ENCODE measurements at places on chromosomes 7 and 10.

DNA sequence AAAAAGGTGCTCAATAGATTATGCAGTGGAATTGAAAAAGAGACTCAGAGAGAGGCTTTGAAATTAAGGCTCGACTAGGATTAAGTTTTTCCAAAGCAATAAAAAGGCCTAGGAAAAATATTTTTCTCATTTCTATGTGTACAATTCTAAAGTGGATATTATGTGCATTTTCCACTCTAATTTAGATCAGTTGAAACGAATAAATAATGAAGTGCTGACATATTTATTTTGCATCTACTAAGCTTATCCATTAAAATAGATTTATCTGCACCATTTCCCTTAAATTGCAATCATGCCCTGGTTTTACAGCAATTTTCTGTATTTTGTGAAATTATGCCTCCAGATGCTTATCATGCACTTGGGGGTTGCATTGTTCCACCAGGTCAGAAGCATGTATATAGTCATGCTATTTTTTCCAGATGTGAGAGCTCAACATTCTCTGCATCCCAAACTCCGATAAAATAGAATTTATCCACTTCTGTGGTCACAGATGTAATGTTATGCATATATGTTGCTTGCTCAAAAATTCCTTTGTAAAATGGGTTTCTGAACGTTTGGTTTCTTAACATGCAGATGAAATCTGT is 18.3 kb downstream of the FIGNL1 start:
- DNase-seq: no peak

DNA sequence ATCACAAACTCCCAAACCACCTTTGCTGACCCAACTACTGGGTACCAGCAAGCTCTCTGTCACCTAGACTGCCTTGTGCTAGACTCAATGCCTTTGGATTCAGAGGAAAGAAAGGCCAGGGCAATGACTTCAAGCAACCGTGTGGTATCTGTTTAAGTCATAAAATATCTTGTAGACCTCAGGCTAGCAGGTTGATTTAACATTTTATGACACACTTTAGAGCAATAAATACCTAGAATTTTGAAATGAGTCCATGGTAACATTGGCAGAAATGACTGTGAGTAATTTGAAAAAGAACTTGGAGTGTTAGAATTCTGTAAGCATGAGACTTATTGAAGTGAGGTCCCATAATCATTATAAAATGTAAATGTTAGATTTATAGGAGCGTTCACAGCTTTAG is 87.2 kb downstream of the TWIST1 start:
- no peak for DNase-seq

GRCh38 chr10:78042058-78042751 is 8.5 kb downstream of the RPS24 start:
- no peak for DNase-seq

- no peak for DNase-seq
These were observed 58.4 kb downstream of the NEURL1 start for GRCh38 chr10:103551619-103552602.

DNA sequence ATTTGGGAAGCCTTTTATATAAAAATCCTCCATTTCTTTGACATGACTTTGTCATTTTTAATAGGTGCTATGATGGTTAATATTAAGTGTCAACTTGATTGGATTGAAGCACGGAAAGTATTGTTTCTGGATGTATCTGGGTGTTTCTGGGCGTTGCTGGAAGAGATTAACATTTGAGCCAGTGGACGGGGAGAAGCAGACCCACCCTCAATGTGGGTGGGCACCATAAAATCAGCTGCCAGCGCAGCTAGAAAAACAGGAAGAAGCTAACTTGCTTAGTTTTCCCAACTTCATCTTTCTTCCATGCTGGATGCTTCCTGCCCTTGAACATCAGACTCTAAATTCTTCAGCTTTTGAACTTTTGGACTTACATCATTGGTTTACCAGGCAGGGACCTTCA is 1003.0 kb downstream of the SORCS3 start:
- no peak for DNase-seq

- DNase-seq: no peak
These were observed 137.7 kb downstream of the CNOT4 start for GRCh38 chr7:135372222-135372621.

- no peak for DNase-seq
These were observed 76.1 kb downstream of the ADD3 start for GRCh38 chr10:110083884-110084283.

DNA sequence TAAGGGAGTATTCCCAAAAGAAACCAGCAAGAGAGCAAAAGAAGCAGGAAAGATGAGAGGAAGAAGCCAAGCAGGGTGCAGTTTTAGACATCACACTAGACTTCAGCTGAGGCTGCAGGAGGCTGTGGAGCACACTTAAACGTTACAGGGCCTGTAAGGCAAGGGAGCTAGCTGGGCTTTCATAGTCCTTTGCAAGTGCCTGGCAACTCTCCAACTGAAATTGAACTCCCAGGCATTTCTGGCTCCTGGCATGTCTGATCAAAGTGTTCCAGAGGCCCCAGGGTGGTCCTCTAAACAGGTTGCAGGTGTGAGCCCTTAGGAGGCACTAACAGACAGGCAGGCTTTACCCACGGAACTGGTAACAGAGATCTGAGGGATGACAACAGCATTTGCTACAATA is 750.2 kb downstream of the XPNPEP1 start:
- no peak for DNase-seq

- no peak for DNase-seq
These were observed 81.3 kb upstream of the DKK1 start for GRCh38 chr10:52232561-52233350.

- no peak for DNase-seq
These were observed 89.2 kb upstream of the BTBD16 start for GRCh38 chr10:122181876-122182275.

GRCh38 chr10:46312953-46313352 is 26.2 kb downstream of the ANTXRL start:
- DNase-seq: no peak

DNA sequence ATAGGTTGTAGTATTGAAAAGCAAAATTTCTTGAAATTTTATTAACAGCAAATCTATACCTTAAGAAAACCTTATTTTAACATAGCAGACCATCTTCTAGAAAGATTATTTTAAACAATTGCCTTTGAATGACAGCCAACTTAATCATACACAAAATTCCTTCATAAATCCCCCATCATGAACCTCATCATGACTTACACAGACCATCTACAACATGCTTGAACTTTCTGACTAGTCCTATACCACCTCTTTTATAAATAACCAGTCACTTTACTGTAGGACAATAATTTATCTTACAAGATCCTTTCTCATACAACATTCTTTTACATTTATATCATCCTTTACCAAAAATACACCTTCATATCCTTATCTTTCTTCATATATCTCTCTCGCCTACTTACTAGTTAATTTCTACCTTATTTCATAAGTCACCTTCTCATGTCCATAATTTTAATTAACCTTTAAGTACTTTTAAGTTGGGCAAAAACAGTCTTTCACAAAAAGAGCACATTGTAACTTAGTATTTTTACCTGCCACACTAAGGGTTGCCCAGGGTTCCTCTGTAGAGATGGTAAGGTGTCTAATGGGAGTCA is 16.6 kb upstream of the PTN start:
- DNase-seq: no peak

GRCh38 chr10:131777921-131778320 is 122.9 kb upstream of the PPP2R2D start:
- no peak for DNase-seq

GRCh38 chr7:92478095-92478494 is 349 bp upstream of the ERVW-1 start:
- no peak for DNase-seq

GRCh38 chr7:20513897-20514296 is 101.6 kb upstream of the ABCB5 start:
- no peak for DNase-seq

DNA sequence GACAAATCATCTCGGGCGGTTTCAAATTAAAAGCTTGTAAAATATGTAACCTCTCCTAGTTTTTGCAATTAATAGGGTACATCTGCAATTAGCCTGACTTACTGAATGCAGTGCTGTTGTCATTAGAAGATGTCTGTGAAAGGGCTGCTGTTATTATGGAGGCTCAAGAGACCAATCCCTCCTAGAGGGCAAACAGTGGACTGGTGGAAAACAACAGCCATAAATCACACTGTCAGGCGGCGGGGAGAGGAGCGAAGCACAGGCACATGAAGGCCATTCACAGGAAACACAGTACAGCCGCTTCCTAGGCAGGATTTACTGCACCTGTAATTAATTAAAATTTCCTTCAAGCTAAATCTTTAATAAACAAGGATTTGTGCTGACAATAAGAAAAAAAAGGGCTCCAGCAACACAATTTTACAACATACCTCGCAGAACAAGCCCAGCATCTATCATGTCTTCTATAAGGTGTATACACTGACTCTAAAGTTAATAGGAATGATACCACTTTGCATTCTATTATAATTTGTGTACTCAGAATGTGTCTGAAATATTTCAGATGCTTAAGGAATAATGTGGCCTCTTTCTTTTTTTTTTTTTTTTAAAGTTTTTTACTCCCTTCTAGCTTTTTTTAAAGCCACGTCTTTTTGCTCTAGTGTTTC is 50.7 kb downstream of the ERCC6 start:
- DNase-seq: no peak

GRCh38 chr10:103542764-103543616 is 49.5 kb downstream of the NEURL1 start:
- DNase-seq: peak; percentile 9

DNA sequence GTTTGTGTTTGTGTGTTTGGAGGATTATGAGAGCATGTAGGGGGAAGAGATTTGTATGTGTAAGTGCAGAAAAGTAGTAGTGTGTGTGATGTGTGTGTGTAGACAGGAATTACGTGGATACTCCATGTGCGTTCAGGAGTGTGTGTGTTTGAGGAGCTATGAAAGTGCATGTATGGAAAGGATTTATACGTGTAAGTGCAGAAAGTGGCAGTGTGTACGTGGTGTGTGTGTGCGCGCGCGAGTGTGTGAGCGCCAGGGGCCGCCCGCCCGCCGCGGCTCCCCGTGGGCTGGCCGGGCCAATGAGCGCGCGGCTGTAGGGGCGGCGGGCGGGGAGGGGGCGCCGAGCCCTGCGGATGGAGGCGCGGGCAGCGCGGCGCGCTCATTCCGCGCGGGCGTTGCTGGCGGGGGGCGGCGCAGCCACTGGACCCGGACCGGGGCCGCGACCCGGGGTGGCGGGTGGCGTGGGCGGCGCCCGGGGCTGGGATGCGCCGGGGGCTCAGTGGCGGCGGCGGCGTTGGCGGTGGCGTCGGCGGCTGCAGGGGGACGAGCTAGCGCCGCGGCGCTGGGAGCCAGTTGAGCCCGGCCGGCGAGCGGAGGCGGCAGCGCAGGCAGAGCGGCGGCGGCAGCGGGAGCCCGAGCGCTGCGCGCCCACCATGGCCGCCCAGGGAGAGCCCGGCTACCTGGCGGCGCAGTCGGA is at the start of gene BICC1:
Gene BICC1 (plus strand): TSS at position 382 of the 697 bp plus-strand sequence. CDS start 272 bp downstream, at position 654.
- no peak for DNase-seq

- DNase-seq: no peak
These were observed 120.4 kb downstream of the MICU1 start for GRCh38 chr10:72505435-72505834.

DNA sequence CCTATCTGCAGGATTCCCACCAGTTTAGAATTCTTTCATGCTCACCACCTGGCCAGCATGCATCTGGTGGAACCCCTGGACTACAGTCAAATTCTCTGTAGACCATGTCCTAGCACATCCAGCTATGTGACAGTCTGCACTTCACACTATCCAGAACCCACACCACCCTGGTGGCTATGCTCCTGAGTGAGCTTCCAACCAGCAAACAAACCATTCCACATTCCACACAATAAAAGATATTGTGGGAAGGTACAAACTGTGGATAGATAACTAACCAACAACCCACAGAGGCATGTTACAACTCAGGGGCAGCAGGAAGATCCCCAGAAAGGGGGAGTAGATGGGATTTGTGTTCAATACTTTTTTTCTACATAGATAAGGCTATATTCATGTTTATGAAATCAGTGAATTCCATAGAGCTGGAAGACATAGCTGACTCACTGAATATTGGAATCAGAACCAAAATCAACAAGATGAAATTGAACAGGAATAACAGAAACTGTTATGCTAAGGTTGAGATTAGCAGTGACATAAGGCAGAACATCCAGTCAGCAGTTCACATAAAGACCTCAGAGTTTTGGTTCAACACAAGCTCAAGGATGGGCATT is 72.5 kb downstream of the LRRC17 start:
- no peak for DNase-seq

DNA sequence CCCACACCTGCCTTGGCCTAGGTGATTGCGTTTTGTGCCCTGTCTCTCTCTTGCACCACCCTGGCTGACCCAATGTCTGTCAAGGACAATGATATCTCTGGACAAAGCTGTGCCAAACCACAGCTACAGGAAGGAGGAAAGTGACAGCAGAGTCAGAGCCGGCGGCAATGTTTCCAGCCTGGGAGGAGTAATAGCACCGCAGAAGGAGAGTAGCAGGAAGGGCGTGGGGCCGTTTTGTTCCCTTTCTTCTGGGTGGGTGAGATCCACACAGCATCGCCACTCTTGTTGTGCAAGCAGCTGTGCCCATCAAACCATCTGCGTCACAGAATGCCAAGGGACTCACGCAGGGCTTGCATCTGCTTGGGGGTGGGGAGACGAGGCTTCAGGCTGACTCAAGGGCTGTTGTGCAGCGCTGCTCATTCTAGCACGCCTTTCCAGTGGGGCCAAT is 341.6 kb upstream of the AUTS2 start:
- DNase-seq: no peak

DNA sequence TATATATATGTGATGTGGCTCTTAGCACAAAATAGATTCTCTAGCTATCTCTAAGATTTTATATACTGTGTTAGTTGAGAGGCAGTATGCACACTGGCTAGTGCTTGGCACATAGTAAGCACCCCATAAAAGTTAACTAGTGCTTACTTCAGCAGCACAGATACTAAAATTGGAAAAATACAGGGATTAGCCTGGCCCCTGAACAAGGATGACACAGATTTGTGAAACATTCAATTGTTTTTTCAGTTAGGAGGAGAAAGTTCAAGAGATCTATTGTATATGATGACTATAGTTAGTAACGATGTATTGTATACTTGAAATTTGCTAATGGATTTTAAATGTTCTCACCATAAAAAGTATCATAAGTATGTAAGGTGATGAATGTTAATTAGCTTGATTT is 78.3 kb upstream of the LRRC17 start:
- no peak for DNase-seq

DNA sequence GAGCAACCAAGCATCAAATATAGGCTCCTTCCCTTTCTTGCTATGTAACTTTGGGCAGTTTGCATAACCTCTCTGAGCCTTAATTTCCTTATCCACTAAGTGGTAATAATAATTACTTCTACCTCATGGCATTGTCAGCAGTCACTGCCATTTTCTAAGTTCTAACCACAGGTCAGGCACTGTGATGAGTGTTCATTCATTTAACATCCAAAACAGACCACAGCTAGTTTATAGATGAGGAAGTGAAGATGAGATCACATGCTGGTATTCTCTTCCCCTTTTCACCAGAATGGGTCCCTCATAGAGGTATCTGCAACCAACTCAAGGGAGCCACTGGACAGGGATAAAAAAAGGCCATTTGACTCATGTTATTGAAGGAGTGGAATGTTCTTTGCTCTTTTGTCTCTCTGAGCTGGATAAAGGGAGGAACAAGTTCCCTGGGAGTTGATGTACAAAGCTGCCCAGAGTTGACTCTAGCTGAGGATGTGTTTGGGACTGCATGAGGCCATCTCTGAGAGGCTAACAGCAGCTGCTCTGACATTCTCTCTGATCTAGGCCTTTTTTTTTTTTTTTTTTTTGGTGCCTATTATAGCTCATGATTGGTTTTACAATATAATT is 65.0 kb downstream of the DNAJC12 start:
- no peak for DNase-seq
